ENCODE measurements at places on chromosomes 13 and 19. TPM values are rescaled to one million over a fixed set of nuclear protein-coding genes. Genes with fewer than 3 reads are reported as not detected.

Gene ZNF729
- total RNA-seq: not detected

Gene ZNF738
- total RNA-seq: 5.4 TPM

Gene CEACAM4
- total RNA-seq: not detected

Gene LGI4
- 32.9 TPM for total RNA-seq

Gene PEAK3
- total RNA-seq: 2.0 TPM

Gene RDH8
- not detected for total RNA-seq

Gene CD37
- total RNA-seq: 22.1 TPM

Gene GPC6
- total RNA-seq: 13.8 TPM

DNA sequence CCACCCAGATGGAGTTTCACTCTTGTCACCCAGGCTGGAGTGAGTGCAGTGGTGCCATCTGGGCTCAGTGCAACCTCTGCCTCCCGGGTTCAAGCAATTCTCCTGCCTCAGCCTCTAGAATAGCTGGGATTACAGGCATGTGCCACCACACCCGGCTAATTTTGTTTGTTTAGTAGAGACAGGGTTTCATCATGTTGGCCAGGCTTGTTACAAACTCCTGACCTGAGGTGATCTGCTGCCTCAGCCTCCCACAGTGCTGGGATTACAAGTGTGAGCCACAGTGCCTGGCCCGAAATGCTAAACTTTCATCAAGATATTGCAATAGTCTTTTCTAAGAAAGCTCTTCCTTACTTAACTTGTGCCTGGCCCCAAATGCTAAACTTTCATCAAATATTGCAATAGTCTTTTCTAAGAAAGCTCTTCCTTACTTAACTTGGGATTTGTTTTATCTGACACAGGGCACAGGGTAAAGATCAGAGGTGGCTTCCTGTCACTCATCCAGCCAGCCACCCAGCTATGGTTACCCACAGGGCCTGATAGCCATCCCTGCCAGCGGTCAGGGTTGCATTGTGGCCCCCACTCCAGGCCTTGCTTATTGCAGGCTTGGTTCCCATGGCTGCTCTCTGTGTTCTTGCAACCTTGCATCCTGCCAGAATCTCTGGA, 352.3 kb upstream of the TMTC4 start:
- no peak overlapping the region for H3K27ac ChIP-seq
- DNase-seq: no peak
- H3K4me1 ChIP-seq: no peaks in the 10 kb centered on the region
- no peak overlapping the region for H3K4me3 ChIP-seq

DNA sequence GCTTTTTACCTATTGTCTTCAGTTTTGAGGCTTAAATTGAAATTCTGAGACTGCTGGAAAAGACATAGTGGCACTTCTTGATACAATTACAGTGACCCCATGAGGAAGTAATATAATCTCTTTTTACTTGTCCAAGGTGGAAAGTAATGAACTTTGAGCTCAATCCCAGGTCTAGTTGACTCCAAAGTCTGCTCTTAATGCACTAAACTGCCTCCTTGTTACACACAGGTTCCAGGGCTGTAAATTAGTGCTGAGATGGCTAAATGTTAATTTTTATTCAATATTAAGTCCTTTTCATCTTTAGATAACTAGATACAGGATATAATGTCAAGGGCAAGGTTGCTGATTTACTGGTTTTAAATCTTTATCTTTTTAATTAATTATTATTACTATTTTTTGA, 2.5 kb downstream of the NUDT15 start:
- no peak overlapping the region for H3K4me3 ChIP-seq
- no peaks in the 10 kb centered on the region for H3K27me3 ChIP-seq
- no peak for DNase-seq
- peaks cover 7% of the 10 kb centered on the region for H3K36me3 ChIP-seq

DNA sequence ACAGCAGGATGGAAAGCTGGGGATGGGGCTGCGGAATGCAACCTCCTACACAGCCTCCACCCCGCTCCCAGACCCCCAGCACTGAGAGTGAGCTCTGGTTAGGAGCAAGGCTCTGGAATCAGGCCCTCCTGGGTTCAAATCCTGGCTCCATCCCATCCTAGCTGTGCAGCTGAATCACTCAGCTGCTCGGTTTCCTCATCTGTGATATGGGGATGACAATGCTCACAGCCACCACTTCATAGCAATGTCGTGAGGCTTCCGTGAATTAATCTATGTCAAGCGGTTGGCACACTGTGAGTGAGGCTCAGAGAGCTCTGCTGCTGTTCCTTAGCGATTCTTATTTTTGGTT, 538 bp downstream of the ACP7 start:
- no peak overlapping the region for H3K27ac ChIP-seq
- peaks cover 6% of the 10 kb centered on the region for H3K27me3 ChIP-seq
- no peak for DNase-seq
- peak overlapping the region; percentile 39 for H3K4me3 ChIP-seq

DNA sequence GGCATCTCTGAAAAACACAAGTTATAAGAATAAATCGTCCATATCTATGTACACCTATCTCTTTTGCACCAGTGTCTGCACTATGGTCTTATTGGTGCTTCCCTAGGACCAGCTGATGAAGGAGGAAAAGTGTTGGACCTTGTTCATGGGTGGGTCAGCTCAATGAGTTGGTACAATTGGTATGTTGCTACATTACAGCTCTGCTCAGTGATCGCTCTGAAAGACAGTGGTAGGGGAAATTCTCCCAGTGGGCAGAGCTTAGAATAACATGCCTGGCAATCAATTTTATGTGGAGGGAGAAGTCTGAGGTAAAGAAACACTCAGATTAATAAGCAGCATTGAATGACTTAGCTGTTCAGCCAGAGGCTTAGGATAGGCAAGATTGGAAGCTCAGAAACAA, 138.7 kb upstream of the KL start:
- DNase-seq: no peak
- H3K4me3 ChIP-seq: no peak overlapping the region
- H3K4me1 ChIP-seq: no peaks in the 10 kb centered on the region
- H3K27me3 ChIP-seq: no peaks in the 10 kb centered on the region
- H3K36me3 ChIP-seq: no peaks in the 10 kb centered on the region
- H3K27ac ChIP-seq: no peak overlapping the region

GRCh38 chr13:69243366-69243765, 864.3 kb upstream of the ATXN8OS start:
- H3K4me1 ChIP-seq: no peaks in the 10 kb centered on the region
- no peaks in the 10 kb centered on the region for H3K36me3 ChIP-seq
- no peak overlapping the region for H3K27ac ChIP-seq
- H3K4me3 ChIP-seq: no peak overlapping the region
- no peaks in the 10 kb centered on the region for H3K27me3 ChIP-seq
- no peak for DNase-seq

- no peaks in the 10 kb centered on the region for H3K4me1 ChIP-seq
- H3K27ac ChIP-seq: no peak overlapping the region
- DNase-seq: no peak
Measured at GRCh38 chr13:95456815-95457214, 95.7 kb upstream of the CLDN10 start.

GRCh38 chr19:15628236-15629002, 12.3 kb upstream of the CYP4F3 start:
- no peak overlapping the region for H3K4me3 ChIP-seq
- DNase-seq: peak; percentile 94
- no peaks in the 10 kb centered on the region for H3K27me3 ChIP-seq

DNA sequence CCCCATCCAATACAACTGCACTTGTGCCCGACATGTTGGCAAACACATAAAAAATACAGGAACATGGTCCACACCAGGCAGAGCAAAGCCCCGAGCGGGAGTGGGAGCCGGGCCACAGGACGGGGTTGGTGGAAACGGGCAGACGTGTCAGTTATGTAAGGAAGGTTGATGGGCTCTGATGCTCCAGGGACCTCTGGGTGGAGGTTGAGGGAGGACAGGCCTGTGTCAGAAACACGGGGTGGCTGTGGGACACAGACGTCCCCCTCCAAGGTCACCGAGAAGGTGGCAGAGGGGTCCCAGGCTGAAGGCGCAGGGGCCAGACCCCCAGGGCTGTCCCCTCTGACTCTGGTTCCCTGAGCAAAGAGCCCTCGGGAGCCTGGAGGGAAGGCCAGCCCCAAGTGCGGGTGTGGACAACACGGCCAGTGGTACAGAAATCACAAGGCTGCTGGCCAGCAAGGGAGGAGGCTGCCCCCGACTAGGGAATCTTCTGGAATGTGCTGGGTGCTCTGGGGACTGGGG, 31.4 kb upstream of the C13orf46 start:
- H3K4me1 ChIP-seq: no peaks in the 10 kb centered on the region
- no peaks in the 10 kb centered on the region for H3K27me3 ChIP-seq
- H3K27ac ChIP-seq: no peak overlapping the region
- H3K4me3 ChIP-seq: no peak overlapping the region
- H3K36me3 ChIP-seq: no peaks in the 10 kb centered on the region

- DNase-seq: no peak
- no peaks in the 10 kb centered on the region for H3K27me3 ChIP-seq
- no peaks in the 10 kb centered on the region for H3K36me3 ChIP-seq
- H3K4me3 ChIP-seq: no peak overlapping the region
- no peaks in the 10 kb centered on the region for H3K4me1 ChIP-seq
- H3K27ac ChIP-seq: no peak overlapping the region
Measured at GRCh38 chr13:23140492-23140891, 40.3 kb upstream of the SGCG start.

DNA sequence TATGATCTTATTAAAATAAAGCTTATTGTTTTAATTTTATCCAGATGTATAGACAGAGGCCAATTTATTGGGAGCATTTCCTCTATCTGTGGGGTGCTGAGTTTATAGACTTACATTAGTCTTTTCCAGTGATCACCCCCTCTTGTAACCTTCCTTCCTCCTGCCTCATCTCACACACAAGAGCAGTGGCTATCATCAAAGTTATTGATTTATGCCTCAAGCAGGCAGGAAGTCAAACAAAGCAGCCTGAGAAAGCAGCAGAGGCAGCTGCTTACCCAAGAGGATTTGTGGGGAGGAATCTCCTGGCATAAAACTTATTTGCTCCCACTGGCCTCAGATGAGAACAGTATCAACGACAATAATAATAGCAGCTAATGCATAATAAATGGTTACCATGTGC, 26.3 kb upstream of the DCLK1 start:
- no peak overlapping the region for H3K27ac ChIP-seq
- no peak overlapping the region for H3K4me3 ChIP-seq
- DNase-seq: no peak
- H3K27me3 ChIP-seq: no peaks in the 10 kb centered on the region
- no peaks in the 10 kb centered on the region for H3K36me3 ChIP-seq

DNA sequence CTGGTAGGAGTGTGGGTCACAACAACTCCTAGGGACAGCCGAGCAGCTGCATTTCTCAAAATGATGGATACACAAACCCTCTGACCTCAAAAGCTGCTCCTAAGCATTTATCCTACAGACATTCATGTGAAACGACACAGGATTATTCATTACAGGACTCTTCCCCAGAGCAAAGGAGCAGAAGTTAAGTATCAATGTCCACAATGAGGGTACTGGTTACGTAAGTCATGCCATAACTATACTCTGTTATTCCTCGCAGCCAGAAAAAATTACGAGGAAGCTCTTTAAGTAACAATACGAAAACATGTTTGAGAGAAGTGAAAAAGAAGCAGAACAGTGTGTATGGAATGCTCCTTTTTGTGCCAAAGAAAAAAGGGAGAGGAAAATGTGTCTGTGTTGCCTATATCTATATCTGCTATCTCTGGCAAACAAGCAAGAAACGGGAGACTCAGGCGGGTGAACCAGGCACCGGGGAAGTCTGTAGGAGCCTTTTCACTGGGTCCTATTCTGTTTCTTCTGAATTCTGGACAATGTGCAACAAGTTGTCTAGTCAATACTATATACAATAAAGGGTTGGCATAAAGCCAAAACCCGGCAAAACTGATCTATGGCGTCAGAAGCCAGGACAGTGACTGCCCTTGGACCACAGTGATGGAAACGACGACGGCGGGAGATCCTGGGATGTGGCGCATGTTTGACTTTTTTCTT, 1.3 kb downstream of the ISOC2 start:
- peaks cover 5% of the 10 kb centered on the region for H3K36me3 ChIP-seq
- H3K27me3 ChIP-seq: no peaks in the 10 kb centered on the region
- no peak for DNase-seq
- peak overlapping the region; percentile 80 for H3K27ac ChIP-seq
- peaks cover 29% of the 10 kb centered on the region for H3K4me1 ChIP-seq

- no peaks in the 10 kb centered on the region for H3K36me3 ChIP-seq
- H3K4me3 ChIP-seq: peak overlapping the region; percentile 76
- peak overlapping the region; percentile 94 for H3K27ac ChIP-seq
- H3K27me3 ChIP-seq: no peaks in the 10 kb centered on the region
- H3K4me1 ChIP-seq: peaks cover 36% of the 10 kb centered on the region
- DNase-seq: no peak
Measured at GRCh38 chr13:27170516-27171243, 931 bp downstream of the USP12 start.

DNA sequence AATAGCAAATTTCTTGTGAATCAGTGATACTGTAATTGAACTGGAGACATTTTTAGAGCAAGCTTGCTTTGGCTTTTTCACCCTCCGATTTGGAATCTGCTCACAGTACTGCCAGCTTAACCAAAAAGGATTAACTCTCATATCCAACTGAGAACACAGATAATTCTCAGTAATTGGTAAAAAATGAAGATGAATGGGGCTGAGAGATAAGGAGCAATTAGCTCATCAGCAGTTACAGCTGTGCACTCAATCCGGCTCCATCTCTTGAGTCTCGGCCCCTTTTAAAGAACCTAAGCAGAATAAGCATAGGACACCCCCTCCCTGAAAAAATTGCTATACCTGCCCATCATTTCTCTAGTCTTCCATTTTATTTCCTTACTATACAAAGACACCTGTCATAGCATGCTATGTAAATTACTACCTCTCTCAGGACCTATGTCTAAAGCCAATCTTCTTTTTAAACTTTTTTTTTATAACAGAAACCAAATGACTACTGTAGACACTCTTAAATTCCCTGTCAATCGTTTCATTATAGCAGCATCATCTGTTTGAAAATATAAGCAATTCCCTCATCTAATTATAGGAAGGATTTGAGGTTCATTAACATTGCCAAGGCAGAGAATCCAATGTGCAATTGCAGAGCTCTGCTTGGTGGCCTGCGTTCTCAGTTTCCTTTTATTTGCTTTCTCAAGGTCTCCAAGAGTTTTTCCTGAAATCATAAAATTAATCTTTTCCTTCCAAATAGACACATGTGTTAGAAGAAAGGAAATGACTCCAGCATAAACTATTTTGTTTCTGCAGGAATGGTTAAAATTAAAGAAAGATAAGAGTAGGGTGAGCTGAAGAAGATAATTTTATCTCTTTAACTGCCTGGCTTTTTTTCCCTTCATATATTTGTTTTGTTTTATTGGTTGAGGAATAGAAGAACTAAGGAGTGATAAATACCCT, 242.1 kb downstream of the DACH1 start:
- H3K27ac ChIP-seq: no peak overlapping the region
- no peaks in the 10 kb centered on the region for H3K36me3 ChIP-seq
- no peaks in the 10 kb centered on the region for H3K27me3 ChIP-seq
- peaks cover 13% of the 10 kb centered on the region for H3K4me1 ChIP-seq

DNA sequence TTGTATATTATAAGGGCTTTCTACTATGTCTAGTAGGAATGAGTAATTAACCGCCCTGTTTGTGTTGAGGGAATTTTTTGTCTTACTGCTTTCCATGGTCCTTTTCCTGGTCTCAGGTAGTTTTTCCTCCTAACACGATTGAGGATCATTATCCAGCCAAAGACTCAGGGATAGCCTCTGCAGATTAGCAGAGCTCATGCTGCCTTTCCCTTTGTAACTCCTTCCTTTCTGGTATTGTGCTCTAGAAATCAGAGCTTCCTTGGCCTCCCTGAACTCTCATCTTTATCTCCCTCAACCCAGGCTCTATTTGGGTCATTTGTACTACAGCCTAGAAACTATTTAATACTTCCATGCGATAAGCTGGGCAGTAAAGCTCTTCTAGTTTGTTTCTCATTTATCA, 142.1 kb downstream of the PDS5B start:
- H3K27me3 ChIP-seq: no peaks in the 10 kb centered on the region
- H3K27ac ChIP-seq: no peak overlapping the region
- H3K36me3 ChIP-seq: no peaks in the 10 kb centered on the region
- no peak for DNase-seq

Measured in vagina (tissue), 2 donors.